ENCODE measurements at places on chromosomes 4 and X.

- no peak for DNase-seq
Observed at GRCh38 chrX:48617542-48618340, 20.4 kb downstream of the WDR13 start.

DNA sequence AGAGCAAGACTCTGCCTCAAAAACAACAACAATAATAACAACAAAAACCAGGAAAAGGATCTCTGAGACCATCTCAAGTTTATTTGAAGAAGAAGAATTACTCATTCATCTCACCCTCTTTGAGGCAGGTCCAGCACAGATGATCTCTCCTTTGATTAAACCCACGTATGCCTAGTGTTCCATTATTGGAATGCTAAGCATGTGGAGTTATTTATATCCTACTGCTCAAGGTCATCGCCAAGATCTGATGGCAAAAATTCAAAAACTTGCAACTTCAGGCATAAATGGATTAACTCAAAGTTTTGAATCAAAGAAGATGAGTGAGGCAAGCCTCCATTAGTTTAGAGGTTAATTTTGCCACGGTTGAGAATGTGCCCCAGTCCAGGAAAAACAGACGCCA is 184.2 kb downstream of the DHRSX start:
- DNase-seq: no peak

DNA sequence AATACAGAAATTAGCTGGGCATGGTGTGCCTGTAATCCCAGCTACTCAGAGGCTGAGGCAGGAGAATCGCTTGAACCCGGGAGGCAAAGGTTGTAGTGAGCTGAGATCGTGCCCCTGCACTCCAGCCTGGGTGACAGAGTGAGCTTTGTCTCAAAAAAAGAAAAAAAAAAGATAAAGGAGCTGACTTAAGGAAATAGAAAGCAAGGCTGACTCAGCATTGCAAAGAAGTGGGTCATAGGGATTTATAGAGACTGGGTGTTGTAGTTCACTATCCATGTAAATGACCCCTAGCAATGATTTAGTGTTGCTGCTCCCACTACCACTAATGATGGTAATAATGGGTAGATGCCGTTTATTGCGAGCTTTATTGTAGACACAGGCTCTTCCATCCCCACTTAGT is 47.6 kb downstream of the ADD1 start:
- peak; percentile 11 for DNase-seq

GRCh38 chr4:26583538-26583864 is 383 bp upstream of the TBC1D19 start:
- DNase-seq: no peak

GRCh38 chrX:108947205-108947604 is 210.8 kb upstream of the IRS4 start:
- no peak for DNase-seq

DNA sequence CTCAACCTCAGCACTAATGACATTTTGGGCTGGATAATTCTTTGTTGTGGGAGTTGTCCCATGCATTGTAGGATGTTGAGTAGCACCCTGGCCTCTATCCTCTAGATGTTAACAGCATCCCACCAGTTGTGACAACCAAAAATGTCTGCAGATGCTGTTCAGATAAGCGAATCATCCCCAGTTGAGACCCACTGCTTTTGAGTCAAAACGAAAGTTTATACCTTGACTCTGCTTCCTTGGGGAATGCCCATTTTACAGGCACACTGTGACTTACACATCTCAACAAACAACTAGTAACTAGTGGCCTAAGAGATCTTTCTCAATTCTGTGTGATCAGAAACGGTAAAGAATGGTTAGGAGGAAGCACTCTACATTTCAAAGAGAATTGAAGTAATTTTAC is 37.0 kb downstream of the SEPSECS start:
- DNase-seq: no peak

DNA sequence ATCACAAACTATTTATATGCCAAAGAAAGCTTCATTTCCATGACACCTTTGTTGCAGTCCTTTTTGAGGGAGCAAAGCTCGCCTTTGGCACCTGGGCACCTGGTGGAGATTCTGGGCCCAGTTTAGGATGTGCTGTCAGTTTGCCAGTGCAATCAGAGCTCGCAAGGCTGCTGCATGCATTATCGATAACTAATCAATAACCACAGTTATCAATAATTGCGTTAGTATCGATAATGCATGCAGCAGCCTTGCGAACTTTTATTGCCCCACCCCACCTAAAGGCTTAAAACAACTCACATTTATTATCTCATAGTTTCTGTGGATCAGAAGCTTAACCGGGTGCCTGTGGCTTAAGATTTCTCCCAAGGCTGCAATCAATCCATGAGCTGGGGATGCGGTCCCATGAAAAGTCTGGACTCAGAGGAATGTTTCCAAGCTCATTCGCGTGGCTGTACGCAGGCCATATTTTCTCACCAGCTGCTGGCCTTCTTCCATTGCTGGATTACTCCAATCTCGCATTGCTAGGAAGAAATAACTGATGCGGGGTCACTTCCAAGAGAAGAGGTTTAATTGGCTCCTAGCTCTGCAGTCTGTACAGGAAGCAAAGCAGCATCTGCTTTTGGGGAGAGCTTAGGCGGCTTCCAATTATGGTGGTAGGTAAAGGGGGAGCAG is 6.2 kb upstream of the AFAP1 start:
- no peak for DNase-seq

DNA sequence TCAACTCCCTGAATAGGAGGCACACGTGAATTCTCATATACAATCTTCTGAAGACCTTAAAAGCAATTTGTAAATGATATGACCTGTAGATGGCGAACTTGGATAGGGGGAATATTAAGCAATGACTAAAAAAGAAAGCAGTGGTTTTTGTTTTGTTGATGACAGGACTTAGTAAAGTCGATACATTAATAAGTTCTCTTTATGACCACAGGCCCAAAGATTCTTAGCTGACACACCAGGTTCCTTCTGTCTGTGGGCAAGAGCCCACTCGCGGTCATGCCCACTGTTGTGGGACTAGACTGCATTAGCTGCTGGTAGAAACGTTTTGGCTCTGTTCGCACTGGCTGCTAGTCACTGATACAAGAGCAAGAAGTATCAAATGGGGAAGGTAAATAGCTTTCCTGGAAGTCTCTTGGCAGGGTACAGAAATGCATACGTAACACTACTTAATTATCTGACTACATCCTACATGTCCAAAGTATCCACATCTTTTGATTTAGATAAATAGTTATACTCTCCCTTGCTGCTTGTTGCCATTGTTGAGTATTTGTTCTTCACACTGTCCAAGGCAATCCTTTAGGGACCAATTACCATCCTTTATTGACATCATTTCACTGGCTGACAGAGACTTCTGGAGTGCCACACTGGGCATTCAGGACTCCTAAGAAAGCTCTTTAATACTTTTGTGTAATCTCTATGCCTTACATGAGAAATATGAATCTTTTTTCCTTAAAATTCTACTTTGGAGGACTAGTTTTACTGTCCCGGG is 31.0 kb downstream of the ALPK1 start:
- DNase-seq: no peak

DNA sequence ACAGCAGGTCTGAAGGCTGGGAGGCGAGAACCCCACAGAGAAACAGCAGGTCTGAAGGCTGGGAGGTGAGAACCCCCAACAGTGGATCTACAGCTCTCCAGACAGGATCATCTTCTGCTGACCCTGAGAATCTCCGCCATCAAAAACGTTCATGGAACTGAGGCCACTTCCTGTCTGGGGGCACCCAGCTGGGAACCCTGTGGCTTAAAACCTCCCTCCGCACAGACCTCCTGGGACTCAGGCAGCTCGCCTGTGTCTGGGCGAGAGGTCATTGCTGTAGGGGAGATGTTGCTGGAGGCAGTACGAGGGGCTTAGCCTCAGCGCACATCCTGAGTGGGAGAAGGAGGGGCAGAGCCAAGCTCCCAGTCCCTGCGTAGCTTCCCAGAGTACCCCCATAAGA is 15.1 kb upstream of the CLDN24 start:
- DNase-seq: no peak
